ENCODE measurements at places on chromosomes 1 and 21. TPM values are rescaled to one million over a fixed set of nuclear protein-coding genes. Genes with fewer than 3 reads are reported as not detected.

KIF2C gene
- 4.8 TPM for total RNA-seq

DNA sequence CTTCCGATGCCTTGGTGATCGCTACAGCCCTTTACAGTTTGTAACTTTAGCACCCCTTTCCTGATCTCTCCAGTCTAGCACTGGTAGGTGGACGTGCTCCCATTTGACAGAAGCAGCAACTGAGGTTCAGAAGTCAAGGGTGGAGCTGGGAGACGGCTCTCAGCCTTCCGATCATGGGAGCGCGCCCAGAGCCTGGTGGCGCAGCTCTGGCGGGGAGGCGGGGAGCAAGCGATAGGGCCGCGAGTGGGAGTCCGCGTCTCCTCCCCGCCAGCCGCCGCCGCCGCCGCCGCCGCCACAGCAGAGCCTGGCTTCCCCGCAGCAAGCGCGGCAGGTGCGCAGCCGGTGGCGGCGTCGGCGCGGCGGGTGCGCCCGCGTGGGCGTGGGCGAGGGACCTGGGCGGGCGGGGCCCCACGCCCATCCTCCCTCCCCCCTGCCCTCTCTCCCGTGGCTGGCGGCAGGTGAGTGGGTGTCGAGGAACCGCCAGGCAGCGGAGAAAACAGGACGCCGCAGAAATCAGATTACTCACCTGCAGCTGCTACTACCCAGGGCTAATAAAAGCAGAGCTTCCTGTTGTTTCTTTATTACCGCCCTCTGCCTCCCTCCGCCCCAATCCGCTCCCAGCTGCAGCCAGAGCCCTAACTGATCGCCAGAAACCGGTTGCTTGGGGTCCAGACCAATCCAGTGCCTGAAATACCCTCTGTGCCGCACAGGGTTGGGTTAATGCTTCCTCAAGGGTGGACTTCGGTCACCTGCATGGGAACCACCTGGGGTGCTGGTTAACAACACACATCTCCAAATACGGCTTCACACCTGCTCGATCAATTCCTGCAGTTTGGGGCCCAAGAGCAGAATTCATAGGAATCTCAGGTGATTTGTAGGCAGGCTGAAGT lies 60.2 kb upstream of the ID3 start:
- no peak for DNase-seq

SPRR3 gene
- total RNA-seq: 8,785 TPM

DNA sequence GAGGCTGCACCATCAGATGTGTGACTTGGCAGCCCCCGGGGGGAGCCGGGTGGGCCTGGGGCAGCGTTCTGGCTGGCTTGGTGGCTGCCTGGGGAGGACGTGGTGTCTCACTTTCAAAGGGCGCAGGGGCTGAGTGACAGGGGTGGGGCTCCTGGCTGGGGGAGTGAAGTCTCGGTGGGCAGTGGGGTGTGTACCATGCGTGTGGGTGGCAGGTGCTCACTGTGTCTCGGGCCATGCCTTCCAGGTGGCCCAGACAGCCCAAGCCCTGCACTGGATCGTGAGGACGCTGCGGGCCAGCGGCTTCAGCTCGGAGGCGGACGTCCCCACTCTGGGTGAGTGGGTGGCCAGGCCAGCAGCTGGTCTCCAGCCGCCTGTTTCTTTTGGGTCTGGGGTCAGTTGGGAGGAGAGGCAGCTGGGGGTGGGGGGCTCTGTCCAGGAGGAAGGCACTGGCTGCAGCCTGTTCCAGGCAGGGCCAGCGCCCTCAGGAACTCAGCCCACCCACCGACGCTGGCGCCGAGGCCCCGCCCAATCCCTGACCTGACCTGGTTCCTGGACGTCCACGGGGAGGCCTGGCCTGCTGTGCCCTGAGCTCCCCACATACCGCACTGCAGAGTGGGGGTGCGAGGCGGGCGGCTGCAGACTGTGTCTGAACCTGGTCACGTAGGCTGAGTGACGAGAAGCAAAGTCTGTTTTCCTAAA lies 30.6 kb upstream of the LRRC3 start:
- no peak for DNase-seq

- DNase-seq: no peak
These were observed 90.9 kb upstream of the PGD start for GRCh38 chr1:10308001-10308400.

ALX3 gene
- total RNA-seq: not detected

- no peak for DNase-seq
These were observed 19.1 kb downstream of the CD101 start for GRCh38 chr1:117020526-117021156.

DNA sequence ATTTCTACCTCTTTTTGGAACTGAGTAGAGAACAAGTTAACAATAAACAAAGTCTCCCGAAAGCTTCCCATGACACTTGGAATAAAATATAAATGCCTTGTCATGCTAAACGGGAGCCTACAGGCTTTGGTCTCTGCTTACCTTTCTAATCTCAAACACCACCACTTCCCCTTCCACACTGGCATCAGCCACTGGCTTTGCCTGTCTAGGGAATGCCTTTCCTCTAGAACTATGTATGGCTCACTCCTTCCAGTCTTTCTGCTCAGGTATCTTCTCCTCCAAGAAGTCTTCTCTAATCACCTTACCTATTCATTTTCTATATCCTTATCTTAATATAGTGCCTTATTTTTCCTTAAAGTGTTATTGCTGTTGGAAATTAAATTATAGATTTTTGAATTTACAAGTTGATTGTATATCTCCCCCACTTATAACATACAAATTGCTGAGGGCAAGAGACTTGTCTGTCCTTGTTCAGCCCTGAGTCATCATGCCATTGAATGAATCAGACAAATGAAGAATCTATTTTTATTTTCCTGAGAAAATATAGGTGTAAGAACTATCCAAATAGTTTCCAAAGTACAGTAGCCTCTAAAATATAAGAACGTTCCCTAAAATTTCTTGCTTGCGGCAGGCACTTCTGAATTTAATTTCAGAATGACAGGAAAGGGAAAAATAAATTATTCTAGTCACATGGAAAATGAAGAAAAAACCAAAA lies 119.2 kb downstream of the TM2D1 start:
- no peak for DNase-seq

CAMSAP2 gene
- 9.2 TPM for total RNA-seq

TMEM79 gene
- 75.0 TPM for total RNA-seq

RIMKLA gene
- total RNA-seq: 0.57 TPM

- DNase-seq: no peak
These were observed 26.6 kb upstream of the CD84 start for GRCh38 chr1:160605792-160606479.

- DNase-seq: no peak
These were observed 40.5 kb upstream of the SLC35F3 start for GRCh38 chr1:233863901-233864545.

DNA sequence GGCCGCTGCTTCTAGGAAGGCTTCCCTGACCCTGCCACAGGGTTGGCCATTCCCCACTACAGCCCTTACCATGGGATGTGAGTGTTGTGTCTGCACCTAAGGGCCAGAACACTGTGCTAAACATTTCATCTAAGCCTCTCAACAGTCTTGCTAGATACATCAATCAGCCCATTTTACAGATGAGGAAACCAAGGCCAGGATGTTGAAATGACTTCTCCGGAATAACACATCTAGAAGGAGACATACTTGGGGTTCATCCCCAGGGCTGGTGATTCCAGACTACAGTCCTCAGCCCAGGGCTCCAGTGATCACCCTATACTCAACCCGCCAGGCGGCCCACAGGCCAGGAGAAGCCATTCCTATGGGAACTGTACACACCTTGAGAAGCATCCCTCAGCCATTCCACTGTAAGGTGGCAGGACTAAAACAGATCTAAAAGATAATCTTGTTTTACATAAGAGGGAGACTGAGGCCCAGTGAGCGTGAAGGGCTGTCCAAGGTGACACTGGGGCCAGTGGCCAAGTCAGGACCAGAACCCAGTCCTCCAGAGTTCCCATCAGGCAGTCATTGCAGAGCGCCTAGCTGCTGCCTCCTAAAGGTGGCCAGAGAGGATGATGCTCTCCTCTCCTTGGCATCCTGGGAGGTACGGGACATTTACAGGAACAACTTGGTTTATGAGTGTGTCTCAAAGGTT lies 119.5 kb downstream of the GLIS1 start:
- no peak for DNase-seq

GRCh38 chr1:54054438-54054749 lies 986 bp downstream of the TCEANC2 start:
- no peak for DNase-seq

- DNase-seq: no peak
These were observed 21.0 kb downstream of the JUN start for GRCh38 chr1:58762806-58763205.

DNA sequence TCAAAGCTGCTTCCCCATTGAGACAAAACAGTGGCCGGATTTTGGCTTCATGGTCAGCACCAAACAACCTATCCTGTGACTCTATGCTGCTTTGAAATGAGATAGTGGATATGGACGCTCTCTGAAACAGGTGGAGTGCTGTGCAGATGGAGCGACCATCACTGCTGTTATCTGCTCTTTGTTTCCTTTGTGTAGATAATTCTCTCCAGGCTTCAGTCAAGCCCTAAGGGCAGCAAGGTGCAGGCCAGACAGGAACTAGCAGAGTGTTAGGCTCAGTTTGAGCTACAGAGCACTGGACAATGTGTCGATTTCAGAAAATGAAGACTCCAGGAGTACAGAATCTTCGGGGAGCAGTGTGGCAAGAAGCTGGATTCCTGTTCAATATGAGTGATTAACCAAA lies 4.8 kb upstream of the IRF6 start:
- no peak for DNase-seq

- no peak for DNase-seq
These were observed 76.6 kb downstream of the NGF start for GRCh38 chr1:115261496-115261895.

DNA sequence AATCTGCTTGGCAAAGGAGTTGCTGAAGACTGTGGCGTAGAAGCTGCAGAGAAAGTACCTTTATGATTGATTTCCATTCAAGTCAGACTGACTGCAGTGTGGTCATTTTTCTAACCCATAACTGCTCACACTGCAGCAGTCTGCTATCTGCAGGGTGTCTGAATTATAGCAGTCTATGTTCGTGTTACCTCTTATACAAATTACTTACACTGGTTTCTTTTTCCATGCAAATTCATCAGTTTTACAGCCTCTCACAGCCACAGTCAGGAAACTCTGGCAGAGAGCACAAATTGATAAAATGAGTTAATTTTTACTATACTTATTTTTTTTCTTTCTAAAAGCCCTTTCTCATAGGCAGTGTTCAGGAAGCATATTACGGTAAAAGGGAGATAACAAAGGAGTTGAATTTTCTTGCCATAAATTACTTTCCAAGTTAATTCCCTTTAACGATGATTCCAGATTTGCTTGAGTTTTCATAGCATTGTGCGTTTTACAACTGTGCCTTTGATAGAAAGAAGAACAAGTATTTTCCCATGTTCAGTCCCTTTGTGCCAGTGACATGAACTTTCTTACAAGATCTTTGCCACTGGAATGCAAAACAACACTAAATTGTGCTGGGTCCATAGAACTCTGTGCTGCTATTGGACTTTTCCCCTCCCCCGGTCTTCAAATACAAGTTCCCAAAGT lies 261.5 kb downstream of the NFIA start:
- no peak for DNase-seq

DNA sequence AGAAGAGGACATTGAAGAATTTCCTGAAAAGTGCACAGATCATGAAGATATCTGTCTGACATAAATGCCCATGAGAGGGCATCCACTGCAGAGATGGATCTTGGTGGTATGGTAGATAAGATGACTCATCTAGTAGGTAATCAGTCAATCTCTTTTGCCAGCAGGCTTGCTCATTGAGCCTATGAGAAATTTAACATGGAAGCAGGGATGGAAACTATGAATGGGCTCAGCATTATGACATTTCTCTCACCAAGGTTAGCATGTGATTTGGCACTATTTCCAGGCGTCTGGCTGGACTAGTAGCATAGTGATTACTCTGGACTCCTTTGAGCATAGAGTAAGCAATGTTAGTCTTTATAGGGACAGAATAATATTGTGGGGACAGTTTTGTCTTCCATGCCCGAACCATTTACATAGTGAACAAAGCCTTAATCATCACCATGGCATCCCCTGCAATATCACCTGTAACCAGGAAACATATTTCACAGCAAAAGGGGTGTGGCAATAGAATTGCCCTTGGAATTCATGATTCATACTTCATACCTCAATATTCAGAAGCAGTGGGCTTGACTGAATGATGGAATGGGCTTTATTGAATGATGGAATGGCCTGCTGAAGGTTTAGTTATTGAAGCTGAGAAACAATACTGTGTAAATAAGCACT lies 7.3 kb downstream of the OR2C3 start:
- DNase-seq: no peak

COL6A1 gene
- 55.3 TPM for total RNA-seq

- no peak for DNase-seq
These were observed 162.4 kb upstream of the DUSP10 start for GRCh38 chr1:221904319-221904718.

GRCh38 chr1:118826669-118827068 lies 161.5 kb downstream of the TBX15 start:
- DNase-seq: no peak

LCE3E gene
- 10.0 TPM for total RNA-seq

- no peak for DNase-seq
These were observed 6.8 kb downstream of the CDC14A start for GRCh38 chr1:100359139-100359538.

- DNase-seq: no peak
These were observed 975.7 kb upstream of the ADGRL4 start for GRCh38 chr1:79982211-79982610.

DNA sequence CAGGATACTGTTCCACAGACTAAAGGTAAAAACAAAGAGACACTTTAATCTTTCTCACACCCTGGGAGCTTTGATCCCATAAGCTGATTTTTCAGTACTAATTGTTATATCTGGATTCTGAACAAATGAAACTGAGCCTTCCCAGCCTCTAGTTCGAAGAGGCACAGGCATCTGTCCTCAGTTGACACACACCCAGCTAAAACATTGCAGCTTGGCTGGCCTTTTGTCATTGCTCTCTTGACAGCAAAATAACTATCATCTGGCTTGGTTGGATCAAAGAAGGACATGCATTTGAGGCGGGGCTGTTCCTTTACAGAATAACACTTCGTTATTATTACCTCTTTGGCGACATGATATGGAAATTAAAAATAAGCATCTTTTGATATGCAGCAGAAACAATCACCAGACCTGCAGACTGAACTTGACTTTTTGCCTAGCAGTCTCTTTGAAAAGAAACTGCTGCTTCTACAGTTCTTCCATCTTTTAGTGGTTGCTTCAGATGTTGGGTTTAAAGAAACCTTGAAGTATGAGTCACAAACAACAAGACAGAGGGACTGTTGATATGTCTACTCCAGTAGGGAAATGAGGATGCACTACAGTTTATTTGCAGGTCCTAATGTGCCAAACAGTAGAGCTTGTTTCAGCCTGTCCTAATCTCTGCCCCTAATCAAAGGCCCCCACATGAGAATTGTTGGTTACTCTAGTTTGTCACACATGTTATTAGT lies 166.5 kb downstream of the TPR start:
- DNase-seq: no peak
